Activated naive CD4-positive, alpha-beta T cell treated with Interleukin-2 at 50 U/mL for 16 hours (primary cell): ENCODE measurements at places on chromosomes 16 and 17.

DNA sequence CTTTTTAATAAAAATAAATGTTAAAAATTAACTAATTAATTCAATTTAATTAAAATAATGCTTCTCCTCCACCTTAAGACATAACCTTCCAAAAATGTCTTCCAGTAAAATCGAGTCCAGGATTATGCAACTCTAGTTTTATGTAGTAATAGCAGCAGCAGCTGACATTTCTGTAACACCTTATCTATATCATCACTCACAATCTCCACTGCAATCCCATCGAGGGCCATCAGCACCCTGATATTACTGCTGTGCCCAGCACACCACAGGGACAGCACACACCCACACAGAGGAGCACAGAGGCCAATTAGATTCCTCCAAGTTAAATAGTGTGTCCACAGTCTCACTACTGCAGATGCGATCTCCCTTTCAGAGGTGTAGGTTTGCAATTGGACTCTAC is 2.9 kb downstream of the RPH3AL start:
- DNase-seq = no peak

- no peak for DNase-seq
Measured at GRCh38 chr16:55294129-55294528, 29.9 kb upstream of the IRX6 start.

DNA sequence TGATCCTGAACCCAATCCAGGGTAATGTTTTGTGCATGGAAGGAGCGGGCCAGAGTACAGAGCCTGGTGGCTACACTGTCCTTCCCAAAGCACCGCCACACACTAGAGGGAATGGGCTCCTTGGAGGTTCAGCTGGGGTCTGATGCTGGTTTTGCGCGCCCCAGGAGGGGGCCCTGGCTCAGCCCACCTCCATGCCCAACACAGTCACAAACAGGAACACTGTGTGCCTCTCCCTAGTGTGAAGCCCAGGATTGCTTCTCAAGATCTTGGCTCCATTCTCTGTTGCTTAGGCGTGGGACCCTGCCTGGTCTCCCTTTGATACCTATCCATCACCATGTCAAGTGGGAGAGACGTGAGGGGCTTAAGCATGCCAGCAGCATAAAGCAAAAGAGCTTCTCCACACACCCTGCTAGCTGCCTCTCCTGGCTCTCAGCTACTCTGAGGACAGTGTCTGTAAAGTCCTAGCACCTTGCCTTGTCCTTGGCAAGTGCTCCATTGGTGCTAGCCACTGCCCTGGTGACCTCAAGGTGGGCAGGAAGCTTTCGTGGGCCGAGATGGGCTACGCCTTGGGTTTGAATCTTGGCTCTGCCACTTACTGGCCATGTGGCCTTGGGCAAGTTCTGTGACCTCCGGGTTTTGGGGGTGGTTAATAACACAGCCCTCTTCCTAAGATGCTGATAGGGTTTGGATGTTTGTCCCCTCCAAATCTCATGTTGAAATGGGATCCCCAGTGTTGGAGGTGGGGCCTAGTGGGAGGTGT is 122.2 kb downstream of the C16orf78 start:
- no peak for DNase-seq

DNA sequence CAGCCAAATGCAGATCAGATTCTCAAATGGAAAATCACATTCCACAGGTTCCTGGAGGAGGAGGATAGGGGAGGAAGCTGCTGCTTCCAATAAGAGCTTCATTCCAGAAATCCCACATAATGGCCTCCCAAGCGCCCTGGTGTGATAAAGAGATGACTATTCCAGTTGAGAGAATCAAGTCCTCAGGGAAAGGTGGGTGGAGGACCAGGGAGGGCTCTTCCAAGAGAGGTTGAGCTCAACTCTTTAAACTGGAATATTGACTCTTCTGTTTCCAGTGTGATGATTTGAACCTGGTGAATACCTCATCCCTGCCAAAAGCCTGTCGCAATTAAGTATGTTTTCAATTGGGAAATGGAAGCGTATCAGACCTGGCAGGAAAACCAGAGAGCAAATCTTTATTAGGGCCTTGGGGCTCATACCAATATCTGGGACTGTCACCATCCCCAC is 81.4 kb upstream of the DYNLRB2 start:
- DNase-seq = no peak

GRCh38 chr16:88393034-88393433 is 10.3 kb downstream of the ZNF469 start:
- DNase-seq = no peak
